Omental fat pad (tissue), 4 donors: ENCODE measurements at places on chromosomes 2 and 18. TPM values are rescaled to one million over a fixed set of nuclear protein-coding genes. Genes with fewer than 3 reads are reported as not detected.

The CKAP2L gene
- total RNA-seq = 3.8 TPM

The TXNDC2 gene
- total RNA-seq = 0.24 TPM

The EML6 gene
- total RNA-seq = 1.4 TPM

The RBM44 gene
- total RNA-seq = 1.3 TPM

The ALPP gene
- total RNA-seq = not detected
